Activated T-cell treated with anti-CD3 and anti-CD28 coated beads, Interleukin-2, amount 50 U/mL, for 72 hours (primary cell): ENCODE measurements at places on chromosomes 3 and 15. TPM values are rescaled to one million over a fixed set of nuclear protein-coding genes. Genes with fewer than 3 reads are reported as not detected.

The ITIH3 gene
- not detected for total RNA-seq

The FHIT gene
- 48.2 TPM for total RNA-seq

The TMOD2 gene
- 7.3 TPM for total RNA-seq

The PLA2G4E gene
- not detected for total RNA-seq
